ENCODE measurements at places on chromosomes 7 and 10.

DNA sequence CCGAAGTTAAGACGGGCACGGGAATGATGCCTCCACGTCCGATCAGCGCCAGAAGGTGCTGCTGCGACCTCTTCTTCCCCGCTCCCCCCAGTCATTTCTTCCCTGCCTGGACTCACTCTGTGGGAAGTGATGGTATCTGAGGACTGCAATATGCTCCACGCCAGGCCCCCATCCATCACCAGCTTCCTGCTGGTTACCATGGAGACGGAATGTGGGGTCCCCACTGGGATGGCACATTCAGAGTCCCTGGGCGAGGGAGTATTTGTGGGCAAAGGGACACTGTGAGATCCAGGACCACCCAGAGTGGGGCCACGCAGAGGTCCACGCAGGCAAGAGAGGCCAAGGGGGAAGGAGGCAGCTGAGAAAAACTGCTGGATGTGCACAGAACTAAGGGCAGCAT, 39.7 kb downstream of the CARD11 start:
- DNase-seq: no peak

DNA sequence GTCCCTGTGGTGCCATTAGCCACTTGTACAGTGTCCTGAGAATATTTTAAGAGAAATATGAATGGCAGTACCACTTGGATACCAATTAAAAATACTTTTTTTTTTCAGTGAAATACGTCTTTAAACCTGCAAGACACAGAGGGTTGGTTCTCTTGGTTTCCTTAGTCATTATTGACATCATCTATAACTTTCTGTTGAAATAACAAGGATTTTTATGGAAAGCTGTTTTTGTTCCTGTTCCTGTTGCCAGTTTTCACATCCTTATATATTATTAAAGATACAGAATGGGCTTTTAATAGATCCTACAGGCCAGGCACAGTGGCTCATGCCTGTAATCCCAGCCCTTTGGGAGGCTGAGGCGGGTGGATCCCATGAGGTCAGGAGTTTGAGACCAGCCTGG, 579.9 kb downstream of the AUTS2 start:
- DNase-seq: no peak

- no peak for DNase-seq
Observed at GRCh38 chr7:47811632-47812380, 136.5 kb downstream of the PKD1L1 start.

GRCh38 chr10:6342096-6342685, 139.5 kb downstream of the PFKFB3 start:
- DNase-seq: no peak

GRCh38 chr7:90432752-90433151, 29.5 kb downstream of the CLDN12 start:
- no peak for DNase-seq

DNA sequence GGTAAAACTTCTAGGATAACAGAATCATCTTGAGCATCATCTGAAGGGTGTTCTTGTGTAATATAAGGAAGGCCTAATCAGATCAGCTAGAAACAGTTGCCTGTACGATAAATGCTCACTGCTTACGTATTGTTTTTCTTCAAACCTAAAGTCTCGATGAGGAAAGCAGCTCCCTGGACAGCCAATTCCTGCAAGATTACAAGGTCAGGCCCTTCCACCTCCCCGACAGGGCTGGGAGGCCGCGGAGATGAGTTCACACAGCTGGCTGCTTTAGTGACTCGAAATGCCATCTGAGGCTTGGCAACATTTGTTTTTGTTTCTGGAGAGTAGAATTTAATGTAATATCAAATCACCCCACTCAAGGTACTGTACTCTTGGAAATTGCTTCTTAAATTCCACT, 95.1 kb upstream of the PFKP start:
- no peak for DNase-seq

GRCh38 chr10:89789188-89789877, 87.9 kb downstream of the KIF20B start:
- no peak for DNase-seq

- no peak for DNase-seq
Observed at GRCh38 chr10:12501324-12501723, 152.0 kb downstream of the CAMK1D start.

GRCh38 chr10:69404786-69405185, 11.9 kb downstream of the TACR2 start:
- no peak for DNase-seq

DNA sequence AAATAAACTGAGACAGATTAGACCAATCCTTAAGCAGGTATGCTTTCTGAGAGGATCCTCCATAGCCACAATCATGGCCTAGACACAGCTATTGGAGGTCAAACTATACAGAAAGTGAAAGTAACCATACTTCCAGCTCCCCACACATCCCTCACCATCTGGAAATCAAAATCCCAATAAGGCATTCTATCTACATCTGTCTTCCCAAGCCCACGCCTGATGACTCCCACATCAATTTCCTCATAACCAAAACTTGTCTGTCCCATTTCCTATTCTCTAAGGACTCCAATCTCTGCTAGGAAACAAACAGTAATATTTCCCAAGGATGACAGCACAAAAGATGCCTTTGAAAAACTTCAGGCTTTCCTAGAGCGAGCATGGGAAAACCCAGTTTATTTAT, 247.3 kb upstream of the HPS1 start:
- DNase-seq: no peak

GRCh38 chr10:17780727-17781126, 28.4 kb upstream of the MRC1 start:
- no peak for DNase-seq

DNA sequence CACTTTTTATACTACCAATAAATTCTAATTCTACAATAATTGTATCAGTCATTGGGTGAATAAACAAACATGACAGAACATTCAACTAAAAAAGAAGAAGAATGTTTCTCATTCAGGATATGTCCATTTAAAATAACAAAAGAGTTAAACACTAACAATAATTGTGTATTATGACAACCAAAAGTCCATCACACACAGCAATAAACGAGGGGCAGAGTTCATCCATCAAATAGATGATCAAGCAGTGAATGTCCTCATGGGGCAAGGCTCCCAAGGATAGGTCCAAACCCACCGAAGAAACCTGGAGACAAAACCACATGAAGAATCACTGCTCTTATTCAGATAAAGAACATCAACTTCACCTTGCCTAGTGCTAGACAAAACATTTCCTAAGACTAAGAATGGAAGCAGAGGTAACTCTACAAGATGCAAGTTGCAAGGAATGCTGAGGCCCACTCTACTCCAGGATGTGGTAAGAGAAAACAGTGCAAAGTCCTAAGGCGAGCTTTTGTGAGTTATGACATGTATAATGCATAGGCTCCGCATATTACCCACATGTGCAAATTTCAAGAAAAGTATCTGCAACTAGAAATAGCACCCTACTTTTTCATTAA, 115.1 kb downstream of the PARD3 start:
- no peak for DNase-seq

DNA sequence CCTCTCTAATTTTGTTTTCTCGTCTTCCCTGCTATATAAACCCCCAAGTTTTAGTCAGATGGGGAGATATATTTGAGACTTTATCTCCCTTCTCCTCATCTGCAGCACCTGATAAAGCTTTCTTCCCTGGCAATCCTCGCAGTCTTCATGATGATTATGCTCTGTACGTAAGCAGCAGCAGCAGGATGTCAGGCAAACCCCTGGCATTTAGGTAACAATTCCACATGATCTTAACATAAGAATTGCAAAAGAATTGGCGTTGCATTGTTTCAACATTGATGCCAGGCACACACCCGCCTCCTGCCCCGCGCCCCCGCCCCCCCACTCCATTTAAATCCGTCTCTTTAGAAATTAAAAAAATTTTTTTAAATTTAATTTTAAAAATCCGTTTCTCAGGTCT, 6.1 kb downstream of the PKD1L1 start:
- no peak for DNase-seq

DNA sequence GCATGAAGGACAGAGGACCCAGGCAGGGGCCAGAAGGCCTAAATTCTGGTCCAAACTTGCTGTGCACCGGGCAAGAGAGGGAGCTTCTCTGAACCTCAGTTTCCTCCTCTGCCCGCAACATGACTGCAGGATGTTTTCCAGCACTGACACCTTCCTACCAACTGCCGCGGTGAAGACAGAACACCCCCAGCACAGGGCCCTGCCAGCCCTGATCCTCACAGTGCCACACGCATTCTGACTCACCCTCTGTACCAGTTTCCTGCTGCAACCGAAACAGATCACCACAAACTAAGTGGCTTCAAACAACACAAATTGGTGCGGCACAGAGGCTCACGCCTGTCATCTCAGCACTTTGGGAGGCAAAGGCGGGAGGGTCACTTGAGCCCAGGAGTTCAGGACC, 18.1 kb downstream of the MAD1L1 start:
- DNase-seq: no peak

DNA sequence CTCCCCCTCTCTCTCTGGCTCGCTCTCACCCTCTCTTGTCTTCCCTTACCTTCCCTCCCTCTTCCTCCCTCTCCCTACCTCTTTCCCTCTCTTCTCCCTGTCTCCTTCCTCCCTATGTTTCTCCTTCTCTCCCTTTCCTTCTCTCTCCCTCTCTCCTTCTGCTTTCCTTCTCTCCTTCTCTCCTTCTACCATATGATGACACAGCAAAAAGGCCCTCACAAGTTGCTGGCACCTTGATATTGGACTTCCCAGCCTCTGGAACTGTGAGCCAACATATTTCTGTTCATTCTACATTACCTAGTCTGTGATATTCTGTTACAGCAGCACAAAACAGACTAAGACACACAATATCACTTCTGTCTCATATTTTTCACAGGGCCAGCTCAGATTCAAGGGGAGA, 135.0 kb downstream of the ADAM22 start:
- no peak for DNase-seq

DNA sequence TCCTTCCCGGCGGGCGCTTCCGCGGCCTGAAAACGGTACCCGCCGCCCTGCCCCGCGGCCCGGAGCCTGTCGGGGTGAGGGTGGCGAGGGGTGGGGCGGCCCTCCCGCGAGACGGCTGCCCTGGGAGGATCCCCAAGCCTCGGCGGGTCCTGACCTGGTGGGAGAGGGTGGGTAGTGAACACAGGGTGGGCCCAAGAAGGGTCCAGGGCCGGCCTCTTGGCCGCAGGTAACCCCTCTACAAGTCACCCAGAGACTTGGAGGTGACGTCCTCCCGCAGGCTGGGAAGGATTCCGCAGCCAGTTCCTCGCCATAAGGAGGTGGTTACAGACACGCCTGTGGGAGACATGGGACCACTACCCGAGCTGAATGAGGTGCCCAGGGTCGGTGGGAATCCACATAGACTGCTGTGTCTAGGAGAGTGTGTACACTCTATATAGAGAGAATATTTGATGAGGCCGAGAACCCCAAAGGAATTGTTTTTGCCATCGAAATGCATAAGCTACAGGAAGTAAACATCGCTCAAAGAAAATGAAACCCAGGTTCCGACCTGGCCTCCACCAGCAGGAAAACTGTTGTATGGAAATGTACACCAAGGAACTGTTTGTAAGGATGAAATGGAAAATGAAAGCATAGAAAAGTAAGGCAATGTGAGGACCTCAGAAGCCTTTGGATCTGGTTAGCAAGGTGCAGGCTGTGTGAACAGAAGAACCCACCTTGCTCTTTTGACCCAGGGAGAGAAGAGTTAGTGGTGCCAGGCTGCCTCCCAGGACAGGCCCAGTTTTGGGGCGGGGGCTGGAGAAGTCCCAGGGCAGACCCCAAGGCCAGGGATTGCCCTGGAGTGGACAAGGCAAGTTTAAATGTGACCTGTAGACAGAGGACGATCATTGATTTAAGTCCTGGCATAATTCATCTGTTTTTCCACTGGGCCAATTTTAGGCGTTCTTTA, 659 bp downstream of the OPTN start:
- DNase-seq: peak; percentile 27

DNA sequence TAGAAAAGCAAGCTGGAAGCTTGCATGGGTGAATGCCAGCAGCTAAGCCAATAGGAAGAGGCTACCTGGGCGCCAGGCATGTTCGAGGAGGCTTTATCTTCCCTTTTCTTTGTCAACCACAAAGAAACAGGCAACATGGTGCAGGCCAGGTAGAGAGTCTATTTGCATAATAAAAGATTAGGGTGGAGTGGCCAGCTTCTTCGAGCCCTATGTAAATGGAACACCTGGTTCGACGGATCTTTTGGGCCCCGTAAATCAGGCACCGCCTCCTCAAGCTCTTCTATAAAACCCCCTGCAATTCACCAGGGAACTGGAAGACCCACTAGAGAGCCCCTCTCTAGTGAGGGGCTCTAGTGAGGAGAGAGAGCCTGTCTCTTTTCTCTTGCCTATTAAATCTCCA, 1106.2 kb upstream of the CELF2 start:
- DNase-seq: no peak

GRCh38 chr7:69765879-69766278, 167.6 kb downstream of the AUTS2 start:
- DNase-seq: no peak

GRCh38 chr10:3972460-3973301, 187.7 kb upstream of the KLF6 start:
- DNase-seq: no peak

- DNase-seq: no peak
Observed at GRCh38 chr10:131662851-131663250, 238.0 kb upstream of the PPP2R2D start.

GRCh38 chr10:72642318-72642717, 16.4 kb upstream of the MICU1 start:
- DNase-seq: no peak

GRCh38 chr10:3570131-3570729, 214.8 kb downstream of the KLF6 start:
- DNase-seq: no peak

GRCh38 chr10:50232261-50232639, 19.1 kb downstream of the ASAH2 start:
- no peak for DNase-seq

- no peak for DNase-seq
Observed at GRCh38 chr10:121195524-121195910, 344.4 kb downstream of the WDR11 start.

- DNase-seq: no peak
Observed at GRCh38 chr7:121546632-121547543, 150.8 kb upstream of the FAM3C start.

GRCh38 chr10:124574456-124575070, 112.9 kb downstream of the LHPP start:
- no peak for DNase-seq

DNA sequence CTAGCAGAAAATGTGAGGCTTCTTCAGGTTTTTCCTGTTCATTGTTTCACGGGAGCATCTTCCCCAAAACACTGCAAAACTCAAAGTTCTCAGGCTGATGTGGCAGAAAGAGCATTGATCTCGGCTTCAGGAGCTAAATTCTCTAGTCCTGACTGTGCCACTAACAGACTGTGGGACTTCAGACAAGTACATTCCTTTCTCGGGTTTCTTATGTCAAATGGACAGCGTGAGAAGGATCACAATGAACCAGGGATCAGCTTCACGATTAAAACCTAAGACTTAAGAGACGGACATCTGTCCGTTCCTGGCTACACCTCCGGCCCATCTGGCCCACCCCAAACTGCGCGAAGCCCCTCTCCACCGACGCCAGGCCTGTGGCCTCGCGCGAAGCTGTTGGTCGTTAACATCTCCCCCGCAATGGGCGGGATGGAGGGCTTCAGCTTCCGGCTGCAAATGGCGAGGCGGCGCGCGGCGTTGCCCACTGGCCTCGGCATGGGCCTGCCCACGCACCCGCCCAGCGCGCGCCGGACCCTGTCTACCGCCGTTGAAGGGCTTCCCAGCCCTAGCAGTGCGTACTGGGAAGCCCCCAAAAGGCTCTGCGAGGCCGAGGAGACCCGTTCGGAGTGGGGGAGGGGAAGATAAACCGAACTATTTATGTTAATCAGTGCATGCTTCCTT, 549 bp upstream of the DDX50 start:
- peak; percentile 72 for DNase-seq

- DNase-seq: no peak
Observed at GRCh38 chr7:130486954-130487436, 4.9 kb upstream of the MEST start.
